ENCODE measurements at places on chromosomes 1 and 21.

DNA sequence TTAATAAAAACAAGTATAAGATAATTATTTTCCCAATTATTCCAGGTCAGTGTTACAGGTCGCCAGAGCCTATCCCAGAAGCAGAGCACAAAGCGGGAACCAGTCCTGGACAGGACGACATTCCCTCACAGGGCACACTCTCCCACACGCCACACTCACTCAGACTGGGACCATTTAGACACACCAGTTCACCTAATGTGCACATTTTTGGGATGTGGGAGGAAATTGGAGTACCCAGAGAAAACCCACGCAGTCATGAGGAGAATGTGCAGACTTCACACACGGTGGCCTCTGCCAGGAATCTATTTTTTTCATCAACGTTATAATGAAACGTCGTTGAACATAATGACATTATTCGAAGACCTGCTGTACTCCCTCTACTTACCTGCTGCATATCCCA, 20.5 kb upstream of the NRDC start:
- no peak for DNase-seq

- DNase-seq, result no peak
Observed at GRCh38 chr1:184820956-184821355, 66.3 kb upstream of the EDEM3 start.

GRCh38 chr1:25109531-25109951, 122.8 kb downstream of the SYF2 start:
- DNase-seq, result no peak

- no peak for DNase-seq
Observed at GRCh38 chr1:13730291-13730690, 30.3 kb downstream of the PRDM2 start.

- no peak for DNase-seq
Observed at GRCh38 chr1:10863886-10864285, 67.4 kb upstream of the CASZ1 start.

DNA sequence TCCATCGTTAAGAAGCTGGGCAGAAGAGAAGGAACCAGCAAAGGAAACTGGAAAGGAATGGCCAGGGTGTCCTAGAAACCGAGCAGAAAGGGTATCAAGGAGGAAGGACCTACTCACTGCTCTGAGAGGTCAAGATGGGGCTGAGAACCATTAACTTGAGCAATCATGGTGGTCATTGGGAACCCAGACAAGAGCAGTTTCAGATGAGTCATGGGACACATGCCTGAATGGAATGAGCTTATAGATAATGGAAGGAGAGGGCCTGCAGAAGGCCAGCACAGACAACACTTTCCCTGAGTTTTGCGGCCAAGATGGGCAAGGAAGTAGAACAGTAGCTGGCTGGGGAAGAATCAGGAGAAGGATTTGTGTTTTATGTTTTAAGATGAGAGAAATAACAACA, 383.2 kb downstream of the KIF26B start:
- DNase-seq, result no peak

GRCh38 chr1:163610486-163610885, 288.7 kb downstream of the NUF2 start:
- no peak for DNase-seq

- DNase-seq, result no peak
Observed at GRCh38 chr1:19044471-19044870, 88.0 kb upstream of the IFFO2 start.
